ENCODE measurements at places on chromosomes 4 and X. TPM values are rescaled to one million over a fixed set of nuclear protein-coding genes. Genes with fewer than 3 reads are reported as not detected.
A peak's percentile ranks its signal among the peaks of the same experiment; 100 is the strongest.

PORCN gene
- total RNA-seq: 32.2 TPM

ATOH1 gene
- total RNA-seq: not detected

TMSB15A gene
- total RNA-seq: 1.4 TPM

ARX gene
- not detected for total RNA-seq

DCLK2 gene
- 2.9 TPM for total RNA-seq

LRAT gene
- total RNA-seq: not detected

SYN1 gene
- total RNA-seq: not detected

GRCh38 chrX:112066813-112067212, 15.8 kb downstream of the TRPC5 start:
- no peak for DNase-seq

DNA sequence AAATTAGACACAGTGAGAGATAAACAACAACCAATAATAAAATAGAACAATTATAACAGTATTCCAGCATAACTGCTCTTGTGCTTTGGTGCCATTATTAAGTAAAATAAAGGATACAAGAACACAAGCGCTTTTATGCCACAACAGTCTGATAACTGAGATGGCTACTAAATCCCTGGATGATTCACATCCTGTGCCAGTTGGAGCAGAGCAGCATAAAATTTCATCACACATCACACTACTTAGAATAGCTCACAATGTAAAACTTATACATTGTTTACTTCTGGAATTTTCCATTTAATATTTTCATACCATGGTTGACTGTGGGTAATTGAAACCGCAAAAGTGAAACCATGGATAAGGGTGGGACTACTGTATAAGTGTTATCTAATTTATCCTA, 399.9 kb upstream of the CNKSR2 start:
- peak; percentile 54 for DNase-seq

- no peak for DNase-seq
These were observed 1170.8 kb upstream of the PCDH7 start for GRCh38 chr4:29549342-29549741.

DNA sequence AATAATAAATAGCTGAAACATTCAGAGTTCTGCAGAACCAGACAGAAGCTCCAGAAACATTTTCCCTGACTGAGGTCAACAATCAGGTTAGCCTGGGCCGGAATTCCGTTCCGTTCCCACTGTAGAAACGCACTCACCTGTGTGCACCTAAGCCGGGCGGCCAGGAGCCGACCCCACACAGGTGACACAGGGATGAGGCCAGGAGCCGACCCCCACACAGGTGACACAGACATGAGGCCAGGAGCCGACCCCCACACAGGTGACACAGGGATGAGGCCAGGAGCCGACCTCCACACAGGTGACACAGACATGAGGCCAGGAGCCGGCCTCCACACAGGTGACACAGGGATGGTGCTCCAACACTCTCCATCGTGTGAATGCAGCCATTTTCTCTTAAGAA, 21.9 kb downstream of the FAT1 start:
- no peak for DNase-seq

DNA sequence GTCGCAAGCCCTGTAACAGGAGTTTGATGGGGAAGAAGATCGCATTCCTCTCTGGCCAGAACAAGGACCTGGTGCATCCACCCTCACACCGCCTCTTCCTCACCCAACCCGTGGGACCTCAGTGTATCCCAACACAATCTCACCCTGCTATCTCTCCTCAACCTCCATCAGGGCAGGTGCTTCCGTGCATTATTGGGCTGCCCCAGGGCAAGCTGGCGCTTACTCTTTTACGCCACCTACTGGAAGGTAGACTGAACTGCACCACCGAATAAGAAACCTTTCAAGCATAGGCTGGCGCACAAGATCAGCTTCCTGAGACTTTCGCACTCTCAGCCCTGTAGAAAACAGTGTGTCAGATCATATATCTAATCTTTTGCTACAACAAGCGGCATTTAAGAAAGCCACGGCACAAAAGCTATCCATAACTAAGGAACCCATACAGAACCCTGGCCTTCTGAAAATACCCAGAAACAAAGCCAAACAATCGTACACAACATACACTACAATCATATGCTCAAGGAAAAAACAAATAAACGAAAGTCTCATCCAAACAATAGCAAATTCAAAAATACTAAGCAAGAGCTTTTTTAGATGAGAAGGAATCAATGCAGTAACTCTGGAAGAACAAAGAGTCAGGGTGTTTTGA, 209.3 kb downstream of the UGT8 start:
- DNase-seq: peak; percentile 32

GRCh38 chr4:168796362-168797106, 213.5 kb downstream of the CBR4 start:
- peak; percentile 60 for DNase-seq

- peak; percentile 75 for DNase-seq
These were observed 64.6 kb downstream of the ANAPC4 start for GRCh38 chr4:25441519-25442117.

DNA sequence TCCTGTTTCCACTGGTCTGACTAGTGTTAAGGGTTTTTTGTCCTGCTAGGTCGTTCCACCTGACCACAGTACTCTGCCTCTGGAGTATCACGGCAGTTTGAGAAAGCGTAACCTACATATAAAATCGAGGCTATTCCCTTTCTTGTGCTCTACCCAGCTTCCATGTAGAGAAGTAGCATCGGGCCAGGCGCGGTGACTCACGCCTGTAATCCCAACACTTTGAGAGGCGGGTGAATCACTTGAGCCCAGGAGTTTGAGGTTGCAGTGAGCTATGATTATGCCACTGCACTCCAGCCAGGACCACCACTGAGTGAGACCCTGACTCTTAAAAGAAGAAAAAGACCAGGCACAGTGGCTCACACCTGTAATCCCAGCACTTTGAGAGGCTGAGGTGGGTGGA, 7.5 kb downstream of the PPEF1 start:
- no peak for DNase-seq

DNA sequence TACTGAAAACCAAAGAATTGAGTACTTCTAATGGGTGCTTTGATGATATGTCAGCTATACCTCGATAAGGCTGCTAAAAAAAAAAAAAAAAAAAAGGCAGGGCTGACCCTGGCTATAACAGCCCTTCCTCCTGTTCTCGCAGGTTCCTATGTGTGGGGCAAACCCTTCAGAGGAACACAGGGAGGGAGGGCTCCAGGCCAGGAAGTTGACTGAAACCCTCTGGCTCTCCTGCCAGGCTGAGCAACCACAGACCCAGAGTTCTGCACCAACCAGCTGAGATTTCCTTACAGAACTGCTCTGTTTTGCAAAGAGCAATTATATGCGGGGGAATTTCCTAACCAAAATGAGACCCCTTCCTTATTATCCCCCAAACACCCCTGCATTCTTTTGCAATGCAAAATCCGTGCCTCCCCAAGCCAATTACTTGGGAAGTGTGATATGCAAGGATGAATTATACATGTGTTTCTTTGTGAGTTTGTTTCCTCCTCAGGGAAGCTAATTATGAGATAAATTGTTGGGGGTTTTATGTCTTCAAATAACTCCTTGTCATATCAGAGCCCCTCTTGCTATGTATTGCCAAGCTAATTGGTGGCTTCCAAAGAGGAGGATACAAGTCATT, 45.6 kb downstream of the PDHA1 start:
- DNase-seq: no peak

GRCh38 chrX:151180400-151180799, 4.0 kb downstream of the GPR50 start:
- DNase-seq: no peak

DNA sequence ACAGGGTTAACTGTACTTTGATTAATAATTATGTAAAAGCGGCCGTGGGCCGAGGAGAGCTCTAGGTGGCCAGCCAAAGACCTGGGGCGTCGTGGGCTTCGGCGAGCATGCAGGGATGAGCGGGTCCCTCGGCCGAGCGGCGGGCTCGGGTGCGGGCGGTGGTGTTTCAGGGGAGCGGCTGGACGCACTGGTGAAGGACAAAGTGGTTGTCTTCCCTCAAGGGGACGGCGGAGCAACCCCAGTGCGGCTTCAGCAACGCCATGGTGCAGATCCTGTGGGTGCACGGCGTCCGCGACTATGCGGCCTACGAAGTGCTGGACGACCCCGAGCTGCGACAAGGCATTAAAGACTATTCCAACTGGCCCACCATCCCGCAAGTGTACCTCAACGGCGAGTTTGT, 103.0 kb upstream of the C1GALT1C1 start:
- DNase-seq: no peak

- no peak for DNase-seq
These were observed 34.5 kb downstream of the WDFY3 start for GRCh38 chr4:84931961-84932360.

DNA sequence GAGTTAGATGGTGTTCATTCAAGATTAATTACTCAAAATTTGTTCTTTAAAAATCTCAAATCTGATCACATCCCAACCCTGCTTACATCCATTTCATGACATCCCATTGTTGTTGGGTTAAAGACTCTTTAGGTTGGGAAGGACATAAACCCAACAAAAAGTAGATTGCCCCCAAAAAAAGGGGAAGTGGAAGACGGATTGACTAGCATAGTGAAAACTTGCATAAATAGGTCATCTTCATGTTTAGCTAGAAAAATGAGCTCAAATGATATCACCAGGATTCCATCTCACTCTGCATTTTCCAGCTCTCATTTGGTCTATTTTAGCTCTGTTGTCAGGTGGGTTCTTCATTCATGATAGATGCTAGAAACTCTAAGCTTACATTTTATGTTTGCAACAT, 18.5 kb upstream of the TET2 start:
- no peak for DNase-seq

GRCh38 chr4:107708225-107708624, 11.8 kb downstream of the PAPSS1 start:
- no peak for DNase-seq

GRCh38 chr4:77100234-77100633, 24.4 kb upstream of the CCNI start:
- no peak for DNase-seq

GRCh38 chr4:170014359-170015011, 11.7 kb downstream of the MFAP3L start:
- DNase-seq: peak; percentile 62

GRCh38 chr4:123478859-123479345, 82.3 kb downstream of the SPRY1 start:
- no peak for DNase-seq

DNA sequence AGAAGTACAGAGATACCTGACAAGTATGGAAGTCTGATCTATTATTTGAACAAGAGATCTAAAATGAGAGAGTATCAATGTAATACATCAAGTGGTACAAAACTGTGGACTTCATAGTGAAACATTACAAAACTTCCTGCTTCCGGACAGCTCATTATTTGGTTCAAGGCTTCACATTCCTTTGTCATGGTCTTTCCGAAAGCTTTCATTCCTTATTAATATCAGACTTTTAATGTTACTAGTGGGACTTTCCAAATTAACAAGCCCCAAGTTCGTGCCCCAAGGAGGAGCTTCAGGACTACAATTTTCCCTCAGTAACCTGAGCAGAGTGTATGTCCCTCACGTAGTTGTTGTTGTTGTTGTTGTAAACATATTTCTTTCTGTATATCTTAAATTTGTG, 1.2 kb downstream of the CHIC2 start:
- peak; percentile 81 for DNase-seq

GRCh38 chr4:108118505-108118904, 50.2 kb downstream of the LEF1 start:
- DNase-seq: no peak

DNA sequence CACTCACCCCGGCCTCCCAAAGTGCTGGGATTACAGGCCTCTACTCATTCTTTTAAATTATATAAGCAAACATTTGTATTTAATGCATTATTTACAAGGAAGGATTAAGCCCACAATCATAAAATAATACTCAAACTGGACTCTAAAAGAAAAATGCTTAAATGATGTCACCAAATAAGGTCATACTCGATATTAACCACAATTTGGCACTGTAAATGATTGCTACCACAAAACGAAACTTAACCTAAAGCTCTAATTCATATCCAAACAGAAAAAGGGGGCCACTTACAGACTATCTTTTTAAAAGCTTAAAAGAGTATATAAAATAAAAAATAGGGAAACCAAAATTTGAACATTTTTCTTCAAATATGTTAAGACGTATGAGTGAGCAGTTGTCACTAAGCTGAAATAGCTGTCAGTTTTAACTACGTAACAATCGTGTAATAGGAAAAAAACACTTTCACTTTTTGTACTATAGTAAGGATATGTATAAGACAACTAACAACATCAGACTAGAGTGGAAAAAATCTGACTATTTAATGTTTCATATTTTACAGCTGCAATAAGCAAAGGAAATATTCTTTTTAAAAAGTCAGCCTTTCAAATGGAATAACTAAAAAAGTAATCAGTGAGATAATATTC, 108.2 kb upstream of the GPR34 start:
- DNase-seq: no peak

- DNase-seq: no peak
These were observed 14.8 kb downstream of the RBMXL3 start for GRCh38 chrX:115204040-115204439.

GRCh38 chr4:98102660-98103059, 40.6 kb downstream of the STPG2 start:
- DNase-seq: no peak

DNA sequence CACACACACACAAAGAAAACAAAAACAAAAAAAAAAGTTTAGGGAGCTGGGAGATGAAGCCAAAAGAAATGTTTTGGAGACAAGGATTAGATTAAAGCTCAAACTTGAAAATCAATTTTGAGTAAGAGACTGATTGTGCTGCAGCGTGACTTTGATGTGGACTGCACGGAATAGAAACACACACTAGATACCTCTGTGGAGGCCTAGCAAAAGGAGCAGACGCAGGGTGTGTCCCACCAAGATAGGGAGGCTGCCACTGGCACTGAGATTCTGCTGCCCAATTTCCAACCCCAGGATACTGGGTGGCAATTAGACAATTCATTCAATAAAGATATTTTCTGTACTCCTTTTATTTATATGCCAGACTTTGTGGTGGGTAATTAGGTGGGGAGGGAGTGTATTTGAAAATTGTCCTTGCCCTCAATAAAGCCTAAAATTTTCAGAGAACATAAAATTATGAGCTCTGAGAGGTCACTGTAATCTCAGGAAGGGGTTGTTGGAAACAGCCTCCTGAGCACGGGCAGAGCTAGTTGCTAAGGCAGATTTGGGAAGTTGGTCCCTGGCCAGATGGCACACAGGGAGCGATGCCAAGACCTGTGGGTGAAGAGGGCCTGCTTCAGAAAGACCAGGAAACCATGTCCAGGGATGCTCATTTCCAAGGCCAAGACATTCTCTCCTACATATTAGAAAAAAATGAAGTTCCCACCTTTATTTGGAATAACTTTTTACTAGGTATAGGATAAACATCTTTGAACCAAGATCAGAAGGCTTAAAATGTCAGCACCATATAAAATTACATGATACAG, 1.9 kb upstream of the PPP3CA start:
- DNase-seq: peak; percentile 35
